Panc1 (cell line): ENCODE measurements at places on chromosomes 5 and 9.

GRCh38 chr5:124724357-124725039, 21.9 kb downstream of the ZNF608 start:
- no peak for DNase-seq

DNA sequence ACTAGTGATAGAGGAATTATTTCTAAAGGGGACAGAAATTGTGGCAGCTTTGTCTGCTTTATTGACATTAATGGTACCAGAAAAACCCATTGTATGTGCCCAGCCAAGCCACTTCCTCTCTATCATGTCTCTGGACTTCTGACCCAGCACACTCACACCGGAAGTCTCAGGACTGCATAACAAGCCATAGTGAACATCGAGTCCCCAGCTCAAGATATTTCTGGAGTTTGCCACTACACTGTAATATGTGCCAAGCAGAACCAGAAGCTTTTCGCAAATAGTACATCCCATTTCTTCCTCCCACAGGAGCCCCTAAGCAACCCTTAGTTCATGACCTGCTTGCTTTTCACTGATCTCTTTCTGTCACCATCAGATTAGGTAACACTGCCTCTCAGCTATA, 187.4 kb upstream of the GHR start:
- DNase-seq, result no peak

DNA sequence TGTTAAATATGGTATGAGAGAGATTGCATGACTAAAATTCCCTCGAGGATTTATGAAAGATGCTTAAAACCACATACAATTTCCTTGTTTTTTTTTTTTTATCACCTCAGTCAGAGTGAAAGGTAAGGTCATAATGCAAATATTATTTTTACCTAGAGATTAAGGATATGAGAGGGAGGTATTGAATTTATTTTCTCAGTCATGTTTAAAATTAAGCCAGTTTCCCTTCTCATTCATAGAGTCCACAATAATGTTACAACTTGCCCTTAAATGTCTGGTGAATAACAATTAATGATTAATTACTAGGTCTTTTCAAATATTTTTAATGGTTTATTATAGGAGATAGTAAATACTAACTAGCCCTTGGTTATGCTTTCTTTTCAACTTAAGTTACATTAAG, 144.9 kb upstream of the HAPLN1 start:
- DNase-seq, result no peak

GRCh38 chr9:125815568-125815967, 68.4 kb downstream of the PBX3 start:
- peak; percentile 15 for DNase-seq
